ENCODE measurements at places on chromosomes 2 and 18.

- DNase-seq = peak; percentile 28
Observed at GRCh38 chr2:202034249-202035088, 814 bp downstream of the FZD7 start.

- peak; percentile 62 for DNase-seq
Observed at GRCh38 chr2:191666732-191667131, 11.2 kb upstream of the NABP1 start.

DNA sequence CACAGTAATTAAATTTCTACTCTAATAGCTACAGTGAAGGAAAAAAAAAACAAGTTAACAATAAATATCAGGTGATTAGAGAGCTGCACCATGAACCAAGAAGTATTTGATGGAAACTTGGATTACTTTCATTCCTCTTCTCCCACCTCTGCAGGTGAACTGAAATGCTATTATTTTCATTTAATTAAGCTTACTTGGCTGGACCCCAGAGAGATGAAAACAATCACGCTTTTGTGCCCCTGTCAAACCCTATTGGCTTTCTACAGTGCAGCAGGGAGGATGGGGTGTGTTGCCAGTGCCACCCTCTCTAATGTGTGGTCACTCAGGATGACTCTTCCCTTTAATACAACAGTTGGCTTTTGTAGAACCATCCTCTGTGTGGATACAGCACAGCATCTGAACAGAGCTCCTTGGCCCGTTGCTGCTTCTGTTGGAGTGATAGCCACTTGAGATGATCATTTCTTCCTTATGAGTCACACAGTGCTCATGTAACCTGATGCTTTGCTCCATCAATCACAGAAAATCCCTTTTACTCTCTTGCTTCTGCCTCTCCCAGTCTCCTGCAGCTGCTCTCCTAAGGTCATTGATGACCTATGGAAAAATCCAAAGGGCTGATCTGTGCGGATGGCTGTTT is 5.5 kb upstream of the ARL4C start:
- DNase-seq = peak; percentile 49

- DNase-seq = no peak
Observed at GRCh38 chr18:58064406-58064998, 20.5 kb downstream of the NEDD4L start.

DNA sequence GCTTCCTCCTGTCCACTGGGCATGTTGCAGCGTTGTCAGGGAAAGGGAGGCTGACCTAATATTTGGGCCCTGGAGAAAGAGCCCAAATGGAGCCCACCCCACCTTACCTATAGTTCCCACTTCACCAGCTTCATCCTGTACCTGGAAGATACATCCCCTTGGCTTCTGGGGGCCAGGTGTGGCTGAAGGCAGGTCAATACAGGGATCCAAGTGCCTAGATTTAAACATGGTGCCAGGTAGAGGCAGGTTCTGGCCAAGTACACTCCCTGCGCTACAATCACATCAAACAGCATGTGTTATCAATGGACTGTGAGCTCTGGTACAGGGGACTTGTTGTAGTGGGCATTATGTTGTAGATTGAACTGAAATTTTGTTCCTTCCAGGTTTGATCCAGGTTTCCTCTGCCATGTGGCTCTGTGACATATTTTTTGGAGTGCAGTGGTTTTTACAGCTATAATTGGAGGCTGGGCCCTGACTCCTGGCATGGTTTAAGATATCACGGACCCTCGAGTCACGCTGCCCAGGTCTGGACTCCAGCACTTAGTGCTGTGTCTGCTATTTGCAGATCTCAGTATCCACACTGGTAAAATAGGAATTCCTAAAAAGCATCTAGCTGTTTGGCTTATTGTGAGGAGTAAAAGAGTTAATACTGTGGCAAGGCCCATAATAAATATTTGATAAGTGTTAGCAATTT is 23.8 kb downstream of the MYCN start:
- no peak for DNase-seq
